ENCODE measurements at places on chromosomes 2 and 18.

DNA sequence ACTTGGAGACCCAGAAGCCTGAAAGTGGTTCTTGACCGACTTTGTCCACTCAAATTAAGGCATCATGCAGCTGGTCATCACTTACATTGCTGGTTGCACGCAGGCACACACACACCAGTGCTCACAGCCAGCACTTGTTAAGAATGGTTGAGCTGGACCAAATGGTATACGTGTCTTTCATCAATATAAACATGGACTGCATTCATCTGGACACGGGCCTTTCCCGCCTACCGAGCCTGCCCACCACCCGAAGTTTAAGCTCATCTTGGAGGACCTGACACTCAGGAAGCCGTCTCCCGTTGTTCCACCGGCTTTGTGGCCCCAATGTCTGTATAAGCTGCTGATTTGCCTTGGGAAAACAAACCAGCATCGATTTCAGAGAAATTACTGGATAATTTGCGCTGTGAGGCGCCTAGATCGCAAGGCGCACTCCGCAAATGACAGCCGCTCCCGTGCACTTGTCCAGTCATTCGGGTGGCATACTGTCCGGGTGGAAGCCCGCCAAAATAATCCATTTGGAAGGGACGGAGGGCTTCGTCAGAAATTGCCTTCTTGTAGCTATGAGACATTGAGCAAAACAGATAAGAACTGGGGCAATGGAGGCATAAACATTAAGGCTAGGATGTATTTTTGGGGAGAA, 40.1 kb upstream of the AKAIN1 start:
- no peak for DNase-seq

DNA sequence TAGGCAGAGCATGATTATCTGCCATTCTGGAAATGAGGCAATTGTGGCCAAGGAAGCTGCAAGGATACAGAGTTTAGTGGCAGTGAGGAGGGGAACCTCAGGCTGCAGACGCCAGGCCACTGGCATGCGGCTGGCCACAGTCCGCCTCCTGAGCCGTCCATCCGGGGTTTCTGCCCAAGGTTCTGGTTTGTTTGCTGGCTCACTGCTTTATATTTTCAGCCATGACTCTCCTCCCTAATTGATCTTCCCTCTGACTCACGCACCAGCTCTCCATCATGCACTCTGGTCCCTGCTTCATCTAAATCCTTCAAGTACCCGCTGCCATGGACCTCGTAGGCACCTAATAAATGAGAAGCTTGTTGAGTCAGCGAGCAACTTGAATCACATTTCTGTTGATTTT, 107.8 kb upstream of the REV1 start:
- no peak for DNase-seq

DNA sequence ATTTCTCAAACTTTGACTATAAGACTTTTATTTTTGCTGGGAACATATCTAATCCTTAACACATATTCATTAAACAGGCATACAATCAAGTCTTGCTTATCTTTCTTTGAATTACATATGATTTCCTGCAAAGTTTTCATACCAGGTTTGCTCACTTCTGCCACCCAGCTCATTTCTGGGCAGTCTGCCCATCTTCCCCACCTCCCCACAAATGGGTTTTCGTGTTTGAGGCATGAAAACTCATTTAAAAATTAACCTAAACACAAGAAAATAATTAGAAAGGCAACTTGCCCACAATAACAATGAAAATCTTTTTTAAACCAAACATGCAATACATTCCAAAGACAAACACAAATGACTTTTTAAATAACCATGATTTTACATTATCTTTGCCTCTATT, 3.4 kb downstream of the CHST9 start:
- DNase-seq = no peak

- DNase-seq = no peak
Observed at GRCh38 chr2:30704309-30705020, 102.8 kb downstream of the CAPN13 start.

GRCh38 chr18:31970617-31971016, 27.7 kb upstream of the TRAPPC8 start:
- no peak for DNase-seq

DNA sequence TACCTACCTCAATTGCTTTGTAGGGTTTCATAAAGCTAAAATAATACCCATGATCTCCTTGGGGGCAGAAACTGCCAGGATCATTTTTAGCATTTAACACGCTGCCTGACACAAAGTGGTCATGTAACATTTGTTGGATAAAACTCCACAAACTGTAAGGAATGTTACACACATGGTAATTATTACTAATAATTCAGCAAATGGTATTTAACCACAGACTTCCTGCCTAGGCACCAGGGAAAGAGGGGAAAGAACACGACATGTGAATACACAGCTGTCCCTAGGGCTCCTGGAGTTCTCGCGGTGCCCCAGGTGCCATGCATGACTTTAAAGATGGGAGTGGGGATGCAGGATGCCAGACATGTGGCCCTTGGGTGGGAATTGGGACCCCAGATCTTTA, 43.5 kb downstream of the ASAP2 start:
- DNase-seq = no peak

DNA sequence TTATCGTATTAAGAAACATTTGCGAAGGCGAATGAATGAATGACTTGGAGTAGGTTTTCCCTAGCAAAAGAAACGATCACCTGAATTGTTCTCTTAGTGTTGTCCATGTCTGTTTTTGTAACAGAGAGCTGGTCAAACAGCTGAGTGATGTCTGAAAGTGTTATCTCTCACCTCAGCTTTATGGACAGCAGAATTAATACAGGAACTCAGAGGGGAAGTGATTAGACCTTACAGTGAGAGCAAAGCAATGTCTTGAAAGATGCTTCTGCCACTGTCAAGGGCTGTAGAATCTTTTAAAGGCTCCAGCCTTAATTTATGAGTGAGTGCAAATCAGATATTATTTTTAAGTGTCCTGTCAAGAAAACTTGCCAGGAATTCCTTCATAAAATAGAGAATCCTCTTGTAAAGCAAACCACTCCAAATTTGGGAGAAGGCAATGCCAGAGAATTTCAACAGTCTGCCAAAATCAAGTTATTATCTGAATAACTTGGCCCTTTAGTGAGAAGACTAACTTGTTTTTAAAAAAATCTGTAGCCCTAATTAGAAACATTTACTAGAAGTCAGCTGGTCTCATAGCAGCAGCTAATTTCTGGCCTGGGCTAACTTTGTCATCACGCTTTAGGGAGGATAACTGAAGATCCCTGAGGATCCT, 60.7 kb downstream of the CDC42EP3 start:
- no peak for DNase-seq

DNA sequence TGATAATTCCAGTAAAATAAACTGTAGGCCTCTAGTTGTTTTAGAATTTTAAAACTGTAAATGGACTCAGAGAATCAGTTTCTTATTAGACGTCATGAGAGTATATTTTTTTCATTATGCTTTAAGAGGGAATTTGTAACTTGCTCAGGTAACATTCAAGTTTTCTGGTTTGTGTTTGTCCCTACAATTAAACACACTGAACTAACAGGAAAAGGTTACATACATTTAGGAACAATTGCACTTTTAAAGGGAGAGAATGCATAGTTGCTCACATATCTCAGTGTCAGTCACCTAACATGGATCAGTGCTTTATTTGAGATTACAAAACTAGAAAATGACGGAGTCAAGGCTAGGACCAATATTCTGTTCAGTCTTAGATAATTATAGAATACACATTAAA, 3.1 kb downstream of the COL3A1 start:
- no peak for DNase-seq

DNA sequence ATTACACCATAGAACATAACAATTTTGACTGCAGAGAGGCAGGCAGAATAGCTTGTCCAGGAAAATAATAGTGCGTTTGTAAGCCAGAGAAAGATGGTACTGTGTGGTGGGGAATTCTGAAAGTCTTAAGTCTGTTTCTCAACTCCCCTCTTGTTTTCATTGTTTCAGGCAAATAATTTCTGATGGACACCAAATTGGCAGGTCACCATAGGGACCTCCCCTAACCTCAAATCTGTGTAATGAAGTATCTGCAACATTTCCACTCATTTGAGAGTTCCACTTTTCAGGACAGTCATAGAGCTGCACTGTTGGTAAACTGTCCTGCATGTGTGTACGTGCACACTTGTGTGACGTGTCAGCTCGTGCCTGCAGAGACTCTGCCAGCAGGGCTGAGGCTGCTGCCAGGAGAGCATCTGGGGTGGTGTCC, 195.6 kb downstream of the AGAP1 start:
- DNase-seq = no peak

DNA sequence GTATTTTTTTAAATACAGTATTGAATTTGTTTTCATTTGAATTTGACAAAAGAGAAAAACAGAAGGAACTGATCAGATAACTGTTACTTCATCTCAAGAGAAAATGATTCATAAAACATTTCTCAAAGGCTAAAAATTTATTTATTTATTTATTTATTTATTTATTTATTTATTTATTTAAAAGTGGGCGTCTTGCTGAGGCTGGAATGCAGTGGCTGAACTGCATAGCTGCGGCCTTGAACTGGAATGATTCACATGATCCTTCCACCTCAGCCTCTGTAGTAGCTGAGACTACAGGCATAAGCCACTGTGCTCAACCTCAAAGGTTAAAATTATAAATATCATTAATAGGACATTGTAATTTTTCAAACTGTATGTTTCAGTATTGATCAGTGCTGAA, 4.5 kb upstream of the PUM2 start:
- DNase-seq = no peak

DNA sequence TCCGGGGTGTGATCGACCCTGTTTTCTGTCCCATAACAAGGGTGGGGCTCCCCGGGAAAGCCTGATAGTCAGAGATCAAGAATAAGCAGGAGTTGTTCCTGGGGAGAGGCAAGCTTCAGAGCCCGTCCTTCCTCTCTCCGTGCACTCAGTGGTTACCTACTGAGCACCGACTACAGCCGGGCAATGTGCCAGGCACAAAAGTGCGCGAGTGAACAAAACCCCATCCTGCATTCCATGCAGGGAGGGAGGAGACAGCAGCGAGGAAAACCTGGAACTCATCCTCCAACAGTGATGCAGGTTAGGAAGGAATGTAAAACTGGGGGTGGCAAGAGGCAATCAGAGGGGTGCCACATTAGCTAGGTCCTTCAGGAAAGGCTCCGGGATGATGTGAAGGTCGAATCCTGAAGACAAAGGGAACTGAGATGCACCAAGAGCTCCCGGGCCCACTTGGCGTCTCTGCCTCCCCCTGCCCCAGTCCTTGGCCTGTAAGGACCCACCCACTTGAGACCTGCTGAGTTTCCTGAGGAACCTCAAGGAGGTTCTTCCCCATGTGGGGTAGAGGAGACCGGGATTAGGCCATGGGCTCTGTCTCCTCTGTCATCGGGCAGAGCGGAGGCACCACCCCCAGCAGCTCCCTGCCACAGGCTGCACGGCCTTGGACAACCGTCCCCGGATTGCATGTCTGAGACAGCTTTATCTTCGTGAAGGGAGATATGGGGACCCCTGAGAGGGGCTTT, 198.2 kb downstream of the NDUFA10 start:
- DNase-seq = no peak

GRCh38 chr2:222709191-222709891, 37.9 kb downstream of the MOGAT1 start:
- DNase-seq = no peak

DNA sequence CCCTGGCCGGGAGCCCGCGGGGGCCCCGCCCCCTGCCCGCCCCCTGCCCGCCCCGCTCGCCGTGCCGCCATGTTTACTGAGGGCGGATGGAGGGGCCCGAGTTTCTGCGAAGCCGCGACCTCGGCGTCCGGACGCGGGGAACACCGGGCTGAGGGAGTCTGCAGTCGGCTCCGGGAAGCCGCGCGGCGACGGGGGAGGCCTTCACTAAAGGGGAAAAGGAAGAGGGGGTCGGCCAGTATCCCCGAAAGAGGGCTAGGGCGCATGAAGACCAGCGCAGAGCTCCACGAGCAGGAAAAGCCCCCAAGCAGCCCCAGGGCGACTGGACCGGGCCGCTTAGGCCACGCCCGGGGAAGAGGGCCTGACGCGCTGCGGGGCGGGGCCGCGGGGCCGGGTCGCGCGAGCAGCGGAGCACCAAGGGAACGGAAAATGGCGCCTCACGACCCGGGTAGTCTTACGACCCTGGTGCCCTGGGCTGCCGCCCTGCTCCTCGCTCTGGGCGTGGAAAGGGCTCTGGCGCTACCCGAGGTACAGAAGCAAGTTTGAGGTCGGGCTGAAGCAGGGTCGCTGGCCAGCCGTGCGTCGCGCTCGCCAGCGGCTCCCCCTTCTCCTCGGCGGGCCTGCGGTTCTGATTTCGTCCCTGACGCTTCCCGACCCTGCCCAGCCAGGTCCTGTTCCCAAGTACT, at the start of the genes ATRAID and SLC5A6:
TSS of gene ATRAID (plus strand) at position 99 of the 683 bp plus-strand sequence. CDS start at position 427, 328 bp downstream.
TSS of gene SLC5A6 (minus strand) at position 326 of the 683 bp plus-strand sequence. CDS start 4,618 bp downstream, outside the sequence.
- peak; percentile 86 for DNase-seq

DNA sequence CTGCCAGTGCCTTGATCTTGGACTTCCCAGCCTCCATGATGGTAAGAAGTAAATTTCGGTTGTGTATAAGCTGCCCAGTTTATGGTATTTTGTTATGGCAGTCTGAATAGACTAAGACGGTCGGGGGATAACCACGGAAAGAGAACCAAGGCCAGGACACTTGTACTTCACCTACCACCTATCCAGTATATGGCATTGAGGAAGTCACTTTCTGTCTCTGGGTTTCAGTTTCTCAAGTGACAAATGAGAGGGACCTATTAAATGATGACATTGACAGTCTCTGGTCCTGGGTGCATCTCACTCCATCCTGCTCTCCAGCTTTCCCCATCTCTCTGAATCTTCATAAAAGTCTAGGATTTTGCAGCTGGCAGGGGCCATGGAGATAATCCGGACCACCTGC, 183.8 kb upstream of the MSH6 start:
- DNase-seq = no peak

DNA sequence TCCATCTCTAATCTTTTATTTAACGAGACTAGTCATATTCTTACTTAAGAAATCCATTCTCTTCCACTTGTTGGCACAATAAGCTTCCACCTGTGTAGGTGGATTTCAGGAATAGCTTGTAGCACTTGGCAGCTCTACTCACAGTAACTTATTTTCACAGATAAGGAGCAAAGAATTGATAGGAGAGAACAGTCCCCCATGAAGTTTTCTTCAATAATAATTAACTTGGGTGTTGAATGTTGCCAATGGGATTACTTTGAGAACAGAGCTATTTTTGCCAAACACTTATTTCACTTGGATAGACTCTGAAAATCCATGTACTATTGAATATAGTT, 1388.6 kb upstream of the PIK3C3 start:
- no peak for DNase-seq

DNA sequence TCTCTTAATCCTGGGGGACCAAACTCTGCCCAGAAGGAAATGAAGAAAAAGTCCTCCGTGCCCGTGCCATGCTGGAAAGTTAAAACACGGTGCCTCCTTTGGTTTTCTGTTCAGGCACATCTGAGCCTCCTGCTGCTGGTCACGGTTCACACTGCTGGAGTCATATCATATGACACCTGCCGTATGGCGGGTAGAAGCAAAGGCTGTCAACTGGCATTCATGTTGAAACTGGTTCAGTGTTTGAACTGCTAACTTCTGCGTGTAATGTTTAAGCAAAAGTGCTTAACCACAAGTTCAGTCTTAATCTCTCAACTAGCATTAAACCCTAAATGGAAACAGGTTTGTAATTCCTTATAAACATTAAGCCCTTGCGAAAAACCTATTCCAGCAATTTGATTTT, 3.1 kb downstream of the STK39 start:
- no peak for DNase-seq

Data from hematopoietic multipotent progenitor cell treated with erythropoietin and hydrocortisone succinate and interleukin-3 and kit ligand, for 15 days (in vitro differentiated cells).